ENCODE measurements at places on chromosomes 12 and 14. TPM values are rescaled to one million over a fixed set of nuclear protein-coding genes. Genes with fewer than 3 reads are reported as not detected.

IGF1 gene
- total RNA-seq = 0.28 TPM

NANOG gene
- not detected for total RNA-seq

KLRF2 gene
- total RNA-seq = not detected

NFATC4 gene
- total RNA-seq = 15.6 TPM

TMEM132C gene
- not detected for total RNA-seq

ABCC9 gene
- 5.6 TPM for total RNA-seq

RFLNA gene
- total RNA-seq = not detected

KLRD1 gene
- total RNA-seq = under 0.01 TPM

TAS2R43 gene
- 0.90 TPM for total RNA-seq

C12orf60 gene
- total RNA-seq = 1.1 TPM

SRRM4 gene
- total RNA-seq = not detected

IGFBP6 gene
- total RNA-seq = 124 TPM

OR4Q3 gene
- not detected for total RNA-seq

KLHL33 gene
- under 0.01 TPM for total RNA-seq

SLC41A2 gene
- 6.8 TPM for total RNA-seq

HOXC10 gene
- total RNA-seq = not detected

B4GALNT1 gene
- 0.18 TPM for total RNA-seq

DBX2 gene
- total RNA-seq = not detected

STAB2 gene
- total RNA-seq = not detected

KRT85 gene
- total RNA-seq = not detected

GPATCH2L gene
- total RNA-seq = 58.6 TPM

AP5M1 gene
- 28.3 TPM for total RNA-seq

KRT2 gene
- not detected for total RNA-seq

LBHD2 gene
- total RNA-seq = not detected

AMDHD1 gene
- under 0.01 TPM for total RNA-seq

ACTN1 gene
- 648 TPM for total RNA-seq

CEBPE gene
- not detected for total RNA-seq

FOXN4 gene
- not detected for total RNA-seq

LALBA gene
- not detected for total RNA-seq

HHIPL1 gene
- total RNA-seq = 0.56 TPM

IFNG gene
- total RNA-seq = not detected

FGD4 gene
- total RNA-seq = 10.3 TPM

PLEKHD1 gene
- total RNA-seq = not detected

ANO2 gene
- not detected for total RNA-seq

ENDOU gene
- under 0.01 TPM for total RNA-seq

KCNMB4 gene
- total RNA-seq = 0.90 TPM

OR11H7 gene
- total RNA-seq = not detected

MYO1H gene
- not detected for total RNA-seq

FAM186B gene
- total RNA-seq = 0.28 TPM

CD4 gene
- 5.7 TPM for total RNA-seq

STON2 gene
- not detected for total RNA-seq

SEL1L gene
- 78.9 TPM for total RNA-seq

FGF6 gene
- total RNA-seq = not detected

CLEC2A gene
- not detected for total RNA-seq

ART4 gene
- total RNA-seq = not detected

ST8SIA1 gene
- total RNA-seq = not detected

PTPN6 gene
- under 0.01 TPM for total RNA-seq

TAS2R7 gene
- total RNA-seq = not detected

SALL2 gene
- total RNA-seq = 2.9 TPM

CMA1 gene
- not detected for total RNA-seq

CD27 gene
- not detected for total RNA-seq

BCL2L14 gene
- total RNA-seq = not detected

CRACR2A gene
- 0.54 TPM for total RNA-seq

DCN gene
- 241 TPM for total RNA-seq

CELA1 gene
- not detected for total RNA-seq

GNG2 gene
- 18.6 TPM for total RNA-seq
